Sciatic nerve (tissue), 2 donors: ENCODE measurements at places on chromosomes 3 and 15. TPM values are rescaled to one million over a fixed set of nuclear protein-coding genes. Genes with fewer than 3 reads are reported as not detected.

The MRPS25 gene
- total RNA-seq, result 48.9 TPM

- DNase-seq, result no peak
These were observed 400.2 kb downstream of the MCTP2 start for GRCh38 chr15:94631608-94632007.

DNA sequence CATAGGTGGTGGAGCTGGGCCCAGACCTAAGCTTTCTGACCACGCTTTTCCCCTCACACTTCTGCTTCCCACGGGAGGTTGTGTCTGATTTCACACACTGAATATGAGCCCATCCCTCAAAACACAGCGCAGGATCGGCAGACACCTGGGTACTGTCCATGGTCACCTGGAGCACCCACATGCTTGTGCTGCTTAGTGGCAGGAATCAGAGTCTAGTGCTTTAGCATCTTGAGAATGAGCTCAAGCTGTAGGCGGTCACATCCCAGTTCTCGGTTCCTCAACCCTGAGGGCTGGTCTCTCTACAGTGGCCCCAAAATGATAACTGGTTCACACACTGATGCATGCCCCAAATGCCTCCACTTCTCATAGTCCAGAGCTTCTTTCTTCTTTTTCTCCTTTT is 111.0 kb downstream of the SEMA5B start:
- DNase-seq, result no peak

DNA sequence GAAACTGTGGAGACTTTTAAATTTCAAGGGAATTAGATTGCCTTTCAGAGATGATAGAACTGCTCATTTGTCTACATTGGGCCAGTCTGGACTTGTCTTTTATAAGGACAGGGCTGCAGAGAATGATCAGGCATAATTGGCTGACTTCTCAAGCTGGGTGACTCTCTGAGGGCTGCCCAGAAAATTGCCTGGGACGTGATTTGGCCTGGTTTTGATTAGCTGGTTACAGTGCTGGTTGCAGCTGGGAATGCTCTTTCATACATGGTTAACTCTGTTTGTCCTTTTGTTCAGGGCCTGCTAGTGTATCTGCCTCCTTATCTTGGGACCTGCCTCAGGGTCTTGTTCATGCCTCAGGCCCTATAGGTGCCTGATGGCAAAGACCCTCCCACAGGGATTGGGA is 245.6 kb downstream of the CLSTN2 start:
- no peak for DNase-seq

The SLC25A26 gene
- 16.4 TPM for total RNA-seq

DNA sequence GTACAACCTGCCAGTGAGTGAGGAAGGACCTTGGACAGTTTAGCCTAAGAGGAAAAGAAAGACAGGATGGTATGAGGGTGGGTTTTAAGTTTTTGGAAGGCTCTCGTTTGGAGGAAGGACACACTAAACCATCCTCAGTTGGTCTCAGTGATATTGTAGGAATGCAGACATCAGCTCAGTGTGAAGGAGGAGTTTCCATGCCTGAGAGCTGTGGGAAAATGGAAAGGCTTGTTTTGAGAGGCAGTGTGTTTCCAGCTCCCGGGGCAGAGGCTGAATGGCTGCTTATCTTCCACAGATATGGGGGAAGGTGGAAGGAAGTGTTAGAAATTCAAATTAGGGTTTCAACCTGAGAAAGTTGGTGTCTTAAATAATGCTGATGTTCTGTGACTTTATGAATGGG is 89.6 kb upstream of the MYZAP start:
- DNase-seq, result no peak

The CKMT1A gene
- total RNA-seq, result 0.36 TPM

The APBA2 gene
- total RNA-seq, result 3.5 TPM

GRCh38 chr3:25663347-25663868 is 1.3 kb downstream of the TOP2B start:
- DNase-seq, result no peak

- DNase-seq, result no peak
These were observed 394.5 kb upstream of the CFAP20DC start for GRCh38 chr3:59444294-59444671.

DNA sequence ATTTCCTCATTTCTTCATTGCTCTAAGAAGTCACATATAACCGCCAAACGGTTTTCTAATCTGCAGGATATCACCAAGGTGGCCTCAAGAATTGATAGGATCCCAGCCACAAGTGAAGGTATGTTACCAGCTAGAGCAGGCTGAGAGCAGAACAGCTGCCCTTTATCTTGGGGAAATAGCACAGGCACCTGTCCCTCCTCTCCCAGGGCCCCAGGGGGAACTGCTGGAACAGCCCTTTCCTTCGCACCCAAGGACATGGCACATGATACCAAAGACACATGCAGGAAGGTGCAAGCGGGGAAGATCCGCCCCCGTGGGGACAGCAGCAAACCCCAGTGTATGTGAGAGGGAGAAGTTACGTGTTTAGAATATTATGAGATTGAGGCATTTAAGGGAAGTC is 35.3 kb downstream of the HOMER2 start:
- DNase-seq, result no peak

GRCh38 chr3:86921971-86922680 is 68.8 kb downstream of the VGLL3 start:
- DNase-seq, result no peak

DNA sequence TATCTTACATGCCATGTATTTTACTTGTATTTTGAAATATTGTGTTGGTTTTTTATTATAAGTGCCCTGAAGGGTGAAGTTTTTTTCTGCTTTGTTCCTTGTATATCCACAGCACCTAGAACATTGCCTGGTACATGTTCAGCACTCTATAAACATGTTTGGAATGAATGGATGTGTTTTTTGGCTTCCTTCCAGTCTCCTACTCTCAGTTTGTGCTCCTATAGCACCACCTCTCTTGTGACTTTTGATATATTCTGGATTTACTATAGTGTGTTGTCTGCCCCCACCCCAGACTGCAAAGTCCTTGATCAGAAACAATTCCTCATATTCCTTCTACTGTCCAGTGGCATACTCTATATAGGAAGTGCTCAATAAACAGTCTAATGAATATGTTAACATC is 60.6 kb downstream of the PLCL2 start:
- no peak for DNase-seq

DNA sequence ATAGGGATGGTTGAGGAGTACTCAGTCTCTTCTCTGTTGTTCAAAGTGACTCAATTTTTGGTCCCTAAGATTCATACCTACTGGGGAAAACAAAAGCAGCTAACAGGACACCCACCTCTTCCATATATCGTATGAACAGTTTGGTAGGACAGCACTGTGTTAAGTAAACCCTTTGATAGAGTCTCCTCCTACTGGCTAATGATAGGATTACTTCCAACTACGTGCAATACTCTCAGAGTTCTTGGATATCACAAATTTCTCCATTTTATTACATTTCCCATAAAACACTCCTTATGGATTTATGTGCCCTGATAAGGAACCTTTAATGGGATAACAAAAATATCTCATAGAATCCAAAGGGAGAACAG is 200.2 kb upstream of the GOLGA6L4 start:
- DNase-seq, result no peak

The TTLL13 gene
- 0.71 TPM for total RNA-seq

The MUSTN1 gene
- 23.9 TPM for total RNA-seq

DNA sequence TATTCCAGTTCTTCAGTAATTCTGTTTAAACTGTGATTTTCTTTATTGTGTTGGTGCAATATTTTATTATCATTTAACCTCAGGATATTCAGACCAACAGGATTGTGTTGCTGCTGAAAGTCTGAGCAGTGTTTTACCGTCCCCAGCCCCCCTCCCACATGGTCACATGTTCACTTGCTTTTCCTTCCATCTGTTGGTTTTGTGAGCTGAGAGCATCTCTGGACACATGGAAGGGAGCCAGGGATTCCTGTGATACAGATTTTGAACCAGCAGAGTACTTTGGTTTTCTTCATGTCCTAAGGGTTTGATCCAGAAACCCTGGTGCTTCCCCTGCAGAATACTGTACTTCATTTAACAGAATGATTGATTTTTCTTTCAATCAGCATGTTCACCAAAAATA is 11.9 kb downstream of the ARRDC4 start:
- no peak for DNase-seq

- no peak for DNase-seq
These were observed 49.5 kb downstream of the APBA2 start for GRCh38 chr15:28935316-28935715.

DNA sequence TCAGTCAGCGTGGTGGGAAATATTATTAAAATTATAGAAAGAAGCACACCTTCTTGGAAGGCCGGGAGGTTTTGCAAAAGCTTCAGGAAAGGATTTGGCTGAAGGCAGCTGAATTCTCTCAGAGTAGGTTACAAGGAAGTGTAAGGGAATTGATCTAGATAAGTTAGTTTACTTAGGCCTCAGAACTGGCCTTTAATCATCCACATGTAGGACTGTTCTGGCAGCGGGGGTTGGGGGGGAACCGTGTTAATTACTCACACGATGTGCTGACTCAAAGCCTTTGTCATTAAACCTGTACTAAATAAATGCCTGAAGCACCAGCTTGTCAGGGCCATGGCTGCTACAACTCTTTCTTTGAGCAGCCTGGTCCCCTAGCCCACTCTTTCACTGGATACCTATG is 12.8 kb downstream of the ASB14 start:
- no peak for DNase-seq

The KBTBD13 gene
- 0.27 TPM for total RNA-seq

- DNase-seq, result no peak
These were observed 37.6 kb upstream of the TP63 start for GRCh38 chr3:189593581-189593980.

The ITIH3 gene
- total RNA-seq, result 22.0 TPM

DNA sequence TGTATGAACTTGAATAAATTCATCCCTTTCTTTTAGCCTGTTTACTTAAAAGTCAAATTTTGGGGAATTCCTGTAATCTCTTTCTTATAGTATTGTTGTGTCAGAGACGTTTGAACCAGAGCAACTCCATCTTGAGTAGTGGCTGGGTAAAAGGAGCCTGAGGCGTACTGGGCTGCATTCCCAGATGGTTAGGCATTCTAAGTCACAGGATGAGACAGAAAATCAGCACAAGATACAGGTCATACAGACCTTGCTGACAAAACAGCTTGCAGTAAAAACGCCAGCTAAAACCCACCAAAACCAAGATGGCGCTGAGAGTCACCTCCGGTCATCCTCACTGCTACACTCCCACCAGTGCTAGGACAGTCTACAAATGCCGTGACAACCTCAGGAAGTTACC is 94.5 kb downstream of the P3H2 start:
- no peak for DNase-seq

The GOLGA6D gene
- 0.18 TPM for total RNA-seq

DNA sequence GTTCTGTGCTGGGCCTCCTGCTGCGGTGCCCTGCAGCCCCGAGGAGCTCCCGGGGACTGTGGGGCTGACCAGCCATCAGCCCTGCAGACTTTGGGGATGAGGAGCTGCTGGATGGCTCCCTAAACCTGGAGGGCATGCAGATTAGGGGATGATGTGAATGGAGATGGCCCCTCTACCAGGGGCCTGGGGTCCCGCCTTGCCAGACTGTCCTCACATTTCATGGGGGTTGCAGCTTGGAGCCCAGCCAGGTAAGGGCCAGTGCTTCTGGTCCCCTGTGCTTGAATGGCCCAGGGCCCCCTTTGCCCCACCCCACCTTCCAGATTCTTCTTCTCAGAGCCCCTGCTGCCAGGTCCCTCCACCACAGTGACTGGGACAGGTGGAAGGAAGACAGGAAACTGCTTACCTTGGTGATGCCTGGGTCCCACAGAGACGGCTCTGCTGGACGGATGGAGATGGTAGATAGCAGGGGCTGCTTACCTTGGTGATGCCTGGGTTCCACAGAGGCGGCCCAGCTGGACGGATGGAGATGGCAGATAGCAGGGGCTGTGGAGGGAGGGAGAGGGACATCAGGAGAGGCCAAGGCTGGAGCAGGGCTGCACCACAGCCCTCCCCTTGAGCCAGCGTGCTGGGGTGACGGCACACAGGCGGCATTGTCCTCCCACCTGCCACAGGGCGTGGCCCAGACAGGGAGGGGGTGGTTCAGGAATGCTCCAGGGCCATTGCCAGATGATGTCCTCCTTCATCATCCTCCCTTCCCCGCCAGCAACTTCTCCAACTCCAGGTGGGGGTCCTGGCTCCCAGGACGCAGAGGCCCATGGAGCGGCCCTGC is at the start of gene SPTBN5:
TSS of gene SPTBN5 (minus strand) at position 632 of the 829 bp plus-strand sequence. CDS start at position 76, 556 bp downstream.
- no peak for DNase-seq

DNA sequence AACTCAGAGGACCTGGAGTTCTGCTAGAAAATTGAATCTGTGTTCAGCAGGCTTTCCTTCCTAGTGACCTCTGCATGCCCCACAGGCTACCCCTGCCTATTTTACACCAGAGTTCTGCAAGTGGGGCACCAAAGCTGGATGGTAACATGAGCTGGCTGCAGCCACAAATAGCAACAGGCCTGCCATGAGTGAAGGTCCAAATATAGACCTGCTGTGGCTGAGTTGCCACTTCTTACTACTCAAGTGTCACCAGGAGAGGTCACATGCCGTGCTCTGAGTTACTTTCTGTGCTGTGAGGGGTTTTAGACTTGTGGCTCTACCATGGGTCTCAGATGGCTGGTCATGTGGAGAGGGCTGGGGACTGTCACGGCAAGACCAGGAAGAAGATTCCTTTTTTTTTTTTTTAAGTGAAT is at the start of gene FSD2:
TSS of gene FSD2 (minus strand) at position 76 of the 413 bp plus-strand sequence. CDS start 18,679 bp downstream, outside the sequence.
- DNase-seq, result no peak

The CFAP100 gene
- total RNA-seq, result 1.5 TPM

DNA sequence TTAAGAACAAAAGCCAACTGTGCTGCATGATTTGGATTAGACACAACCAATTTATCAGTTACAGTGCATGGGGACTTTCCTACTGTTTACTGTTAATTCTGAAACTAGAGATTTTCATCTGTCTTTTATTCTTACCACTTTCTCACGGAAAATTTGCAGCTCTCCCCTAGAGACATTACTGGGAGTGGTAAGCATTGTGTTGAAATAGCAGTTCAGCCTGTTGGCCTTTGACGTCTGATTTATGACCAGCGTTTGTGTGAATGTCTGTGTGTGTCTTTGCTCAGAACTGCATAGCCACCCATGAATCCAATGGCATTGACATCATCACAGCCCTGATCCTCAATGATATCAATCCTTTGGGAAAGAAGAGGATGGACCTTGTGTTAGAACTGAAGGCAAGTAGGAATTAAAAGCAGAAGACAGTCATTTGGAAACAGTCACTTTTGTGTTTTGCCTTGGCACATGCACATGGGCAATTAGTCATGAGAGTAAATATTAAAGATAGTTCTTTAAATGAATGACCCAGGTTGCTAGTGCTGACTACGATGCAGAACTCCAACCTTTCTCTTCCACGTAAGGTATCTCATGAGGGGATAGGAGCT is 202.2 kb upstream of the BHLHE40 start:
- no peak for DNase-seq

The NEK4 gene
- total RNA-seq, result 31.4 TPM

GRCh38 chr15:101149864-101150722 is 101.8 kb downstream of the CHSY1 start:
- no peak for DNase-seq

DNA sequence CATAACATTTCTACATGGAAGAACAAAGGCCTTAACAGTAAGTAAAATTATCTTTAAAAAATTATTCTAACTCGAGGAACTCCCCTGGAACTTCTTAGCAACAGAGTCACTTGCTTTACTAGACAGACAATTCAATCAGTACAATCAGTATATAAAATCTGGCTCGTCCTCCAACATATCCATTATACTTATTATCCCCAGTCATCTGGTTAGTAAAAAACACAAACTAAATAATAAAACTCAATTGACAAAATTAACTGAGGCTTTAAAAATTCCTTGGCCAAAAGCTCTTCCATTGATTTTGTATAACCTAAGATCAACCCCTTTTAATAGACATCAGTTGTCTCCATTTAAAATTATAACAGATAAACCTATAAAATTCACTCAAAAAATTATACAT is 105.6 kb downstream of the MYRIP start:
- DNase-seq, result no peak

The LHFPL4 gene
- total RNA-seq, result not detected

- DNase-seq, result no peak
These were observed 196.0 kb downstream of the ADAMTS9 start for GRCh38 chr3:64491843-64492242.
